RCC 7860 (cell line): ENCODE measurements at places on chromosomes 2 and 18.

DNA sequence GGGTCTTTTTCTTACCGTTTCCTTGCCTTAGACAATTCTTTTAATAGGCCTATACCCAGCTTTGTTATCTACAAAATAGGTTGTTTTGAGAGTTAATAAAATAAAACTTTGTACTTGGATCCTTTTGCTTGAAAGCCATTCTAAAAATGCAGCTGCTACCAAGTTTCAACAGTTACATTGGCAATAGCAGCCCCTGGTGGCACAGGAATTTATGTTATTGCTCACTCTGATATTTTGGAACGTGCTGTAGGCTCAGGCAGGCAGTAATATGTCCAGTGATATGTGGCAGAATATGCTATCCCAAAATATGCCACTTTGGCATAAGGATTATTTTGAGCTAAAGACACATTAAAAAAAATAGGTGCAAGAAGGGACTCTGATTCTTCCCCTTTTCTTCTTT is 6.7 kb upstream of the COMMD1 start:
- DNase-seq = no peak

GRCh38 chr2:138777996-138778395 is 2.2 kb downstream of the NXPH2 start:
- DNase-seq = no peak

- no peak for DNase-seq
These were observed 11.1 kb upstream of the SATB2 start for GRCh38 chr2:199468561-199469513.

- DNase-seq = no peak
These were observed 108.2 kb upstream of the CTDP1 start for GRCh38 chr18:79571211-79572092.

DNA sequence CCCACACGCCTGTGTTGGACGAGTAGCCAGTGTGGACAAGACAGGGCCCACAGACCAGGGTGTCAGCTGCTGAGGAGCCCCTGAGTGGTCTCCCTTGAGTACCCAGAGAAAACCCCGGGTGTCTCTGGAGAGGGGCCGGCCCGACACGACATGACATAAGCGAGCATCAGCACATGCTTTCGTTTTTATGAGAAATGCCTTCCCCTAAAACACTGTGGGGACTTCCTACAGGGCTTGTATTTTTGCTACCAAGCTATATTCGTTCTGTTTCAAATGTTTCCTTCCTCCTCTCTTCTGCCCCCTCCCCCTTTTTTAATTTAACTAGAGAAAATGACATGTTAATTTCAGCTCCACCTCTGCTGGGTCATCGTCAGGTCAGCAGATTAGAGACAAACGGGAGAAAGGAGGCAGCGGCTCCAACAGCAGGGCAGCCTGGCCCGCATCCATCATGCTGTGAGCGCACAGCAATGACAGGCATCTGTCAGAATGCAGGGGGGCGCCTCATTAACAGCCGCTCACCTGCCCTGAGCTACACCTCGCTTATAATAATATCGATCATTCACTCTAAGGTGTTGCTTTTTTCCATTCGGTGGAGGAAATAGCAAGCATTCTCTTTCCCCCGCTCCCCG is 286.2 kb downstream of the ZNF516 start:
- no peak for DNase-seq

DNA sequence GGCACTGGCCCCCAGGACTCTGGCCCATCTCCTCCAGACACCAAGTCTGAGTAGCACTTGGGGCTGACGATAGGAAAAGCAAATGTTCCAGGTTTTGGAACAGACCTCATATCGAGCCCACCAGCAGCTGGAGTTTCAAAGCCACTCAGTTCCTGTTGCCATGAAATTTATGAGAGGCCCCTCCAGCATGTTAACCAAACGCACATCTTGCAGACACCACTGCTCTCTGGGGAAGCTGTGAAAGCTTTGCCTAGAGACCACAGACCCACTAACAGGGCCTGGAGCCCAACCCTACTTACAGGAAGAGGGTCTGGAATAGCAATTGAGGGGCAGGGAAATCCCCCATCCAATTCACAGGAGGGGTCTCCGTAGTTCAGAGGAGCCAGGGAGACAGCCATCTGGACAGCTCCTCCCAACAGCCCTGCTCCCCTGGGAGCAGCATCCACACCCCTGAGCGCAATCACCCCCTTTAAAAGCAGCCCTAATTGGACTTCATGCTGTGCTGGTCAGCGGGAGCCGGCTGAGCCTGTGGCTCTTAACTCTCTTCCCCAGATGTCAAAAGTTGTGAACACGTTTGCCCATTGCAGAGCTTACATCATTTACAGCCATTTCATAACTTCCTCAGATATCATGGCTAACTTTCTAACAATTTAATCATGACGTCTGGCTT is 81.3 kb downstream of the TGFA start:
- DNase-seq = no peak

DNA sequence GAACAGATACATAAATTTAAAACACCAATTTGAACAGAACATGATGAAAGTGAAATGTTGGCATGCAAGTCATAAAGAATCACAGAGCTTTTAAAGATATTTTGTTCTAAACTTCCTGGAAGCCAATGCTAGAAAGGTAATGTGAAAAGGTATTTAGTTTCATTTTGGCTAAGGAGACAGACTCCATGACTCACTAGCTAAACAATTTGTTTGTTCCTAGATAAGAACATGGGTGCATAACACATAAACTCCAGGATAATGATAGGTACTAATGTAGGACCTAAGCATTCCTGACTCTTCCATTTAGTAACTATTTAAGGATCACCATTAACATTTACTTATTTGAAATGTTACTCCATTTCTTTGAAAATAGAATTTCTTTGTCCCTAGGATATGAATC is 292.5 kb upstream of the CNTNAP5 start:
- DNase-seq = no peak

DNA sequence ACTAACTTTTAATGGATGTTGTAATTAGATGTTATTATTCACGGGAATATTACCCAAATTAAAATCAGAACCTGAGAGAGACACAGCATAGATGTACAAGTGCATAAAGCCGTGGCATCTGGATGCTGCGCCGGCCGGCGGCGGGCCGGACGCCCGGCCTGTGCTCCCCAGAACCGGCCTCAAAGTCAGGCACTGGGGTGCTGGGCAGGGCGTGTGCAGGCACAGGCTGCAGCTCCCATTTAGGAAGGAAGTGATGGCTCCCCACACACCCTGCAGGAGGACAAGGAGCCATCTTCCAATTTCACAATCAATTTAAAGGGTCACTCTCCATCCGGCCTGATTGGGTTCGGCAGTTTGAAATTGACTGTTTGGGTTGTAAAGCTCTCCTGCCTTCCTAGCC is 367.7 kb upstream of the SALL3 start:
- DNase-seq = no peak

- DNase-seq = no peak
These were observed 259.0 kb downstream of the LRATD1 start for GRCh38 chr2:14891546-14891945.

DNA sequence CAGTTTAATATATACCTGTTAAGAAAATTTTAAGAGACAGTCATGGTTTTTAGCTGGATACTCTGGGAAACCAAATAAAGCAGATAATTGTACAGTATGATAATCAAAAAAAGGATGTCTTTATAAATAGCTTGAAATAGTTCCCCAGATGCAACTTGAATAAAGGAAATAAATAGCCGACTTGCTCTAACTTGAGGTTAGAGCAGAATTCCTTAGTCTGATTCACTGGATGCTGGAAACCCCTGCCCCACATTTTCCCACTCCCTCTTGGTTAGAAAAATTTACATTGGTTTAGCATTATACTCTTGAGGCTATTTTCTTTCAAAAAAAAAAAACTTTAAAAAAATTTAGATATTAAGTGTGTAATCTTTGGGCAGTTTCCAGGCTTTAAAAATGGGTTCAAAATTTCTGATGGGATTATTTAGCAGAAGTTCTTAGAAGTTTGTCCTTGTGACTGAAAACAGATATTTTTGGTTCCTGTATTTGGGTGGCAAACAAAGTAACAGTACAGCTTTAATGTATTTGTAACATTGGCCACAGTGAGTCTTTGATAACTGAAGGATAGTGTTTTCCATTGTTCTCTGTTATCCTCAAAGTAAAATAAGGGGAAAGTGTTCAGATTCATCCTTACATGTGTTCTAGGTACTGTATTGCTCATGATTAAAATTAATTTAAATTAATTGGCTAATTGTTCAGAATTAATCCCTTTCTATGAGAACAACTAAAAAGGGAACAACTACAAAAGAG is 39.6 kb downstream of the ITGAV start:
- no peak for DNase-seq
